Smooth muscle cell of the brain vasculature (primary cell): ENCODE measurements at places on chromosomes 12 and 14.

- DNase-seq, result no peak
Measured at GRCh38 chr12:104641862-104642261, 185.1 kb downstream of the CHST11 start.

- DNase-seq, result no peak
Measured at GRCh38 chr12:51818566-51819300, 29.8 kb downstream of the FIGNL2 start.

- peak; percentile 26 for DNase-seq
Measured at GRCh38 chr12:132414634-132415326, 75.2 kb upstream of the FBRSL1 start.

GRCh38 chr12:131852551-131853299 is 24.5 kb downstream of the MMP17 start:
- DNase-seq, result no peak

DNA sequence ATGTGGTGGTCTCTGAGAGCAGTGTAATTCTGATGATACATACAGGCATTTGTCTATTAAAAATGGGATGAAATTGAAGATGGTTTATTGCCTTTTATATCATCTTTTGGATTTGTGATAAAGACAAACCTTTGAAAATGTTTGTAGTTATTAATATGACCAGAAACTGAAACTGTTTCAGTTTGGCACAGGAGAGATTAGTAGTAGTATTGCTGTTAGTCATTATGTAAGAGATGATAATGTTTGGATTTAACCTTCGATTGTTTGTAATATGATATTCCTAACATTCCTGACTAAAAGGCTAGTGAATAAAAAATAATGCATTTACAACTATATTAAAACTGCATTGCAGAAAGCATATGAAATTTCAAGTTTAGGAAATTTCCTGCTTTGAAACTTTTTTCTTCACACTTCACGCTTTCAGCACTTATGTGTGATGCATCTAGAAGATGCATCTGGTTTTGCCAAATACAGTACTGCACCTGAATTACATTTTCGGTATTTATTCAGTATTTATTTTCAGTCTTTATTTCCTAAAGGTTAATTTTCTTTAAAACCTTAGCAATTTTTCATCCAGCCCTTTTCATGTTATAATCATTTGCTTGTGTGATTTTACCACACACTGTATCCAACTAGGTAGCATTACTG is 25.5 kb downstream of the ADIPOR2 start:
- DNase-seq, result no peak

- DNase-seq, result no peak
Measured at GRCh38 chr12:67646775-67647174, 1.8 kb upstream of the DYRK2 start.

DNA sequence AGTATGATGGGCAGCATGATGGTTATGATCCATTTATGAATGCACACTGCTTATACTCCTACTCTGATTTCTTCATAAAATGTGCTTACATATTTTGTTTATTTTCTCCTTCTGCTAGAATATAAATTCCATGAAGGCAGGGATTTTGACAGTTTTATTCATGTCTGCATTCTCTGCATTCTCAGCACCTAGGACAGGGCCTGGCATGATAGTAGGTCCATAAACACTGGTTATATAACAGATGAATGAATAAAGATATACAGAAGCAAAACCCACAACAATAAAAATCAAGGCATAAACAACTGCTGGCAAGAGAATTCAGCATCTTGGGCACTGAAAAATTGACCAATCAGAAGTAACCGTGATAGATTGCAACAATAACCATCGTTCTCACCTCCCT is 115.4 kb downstream of the WIF1 start:
- DNase-seq, result no peak

DNA sequence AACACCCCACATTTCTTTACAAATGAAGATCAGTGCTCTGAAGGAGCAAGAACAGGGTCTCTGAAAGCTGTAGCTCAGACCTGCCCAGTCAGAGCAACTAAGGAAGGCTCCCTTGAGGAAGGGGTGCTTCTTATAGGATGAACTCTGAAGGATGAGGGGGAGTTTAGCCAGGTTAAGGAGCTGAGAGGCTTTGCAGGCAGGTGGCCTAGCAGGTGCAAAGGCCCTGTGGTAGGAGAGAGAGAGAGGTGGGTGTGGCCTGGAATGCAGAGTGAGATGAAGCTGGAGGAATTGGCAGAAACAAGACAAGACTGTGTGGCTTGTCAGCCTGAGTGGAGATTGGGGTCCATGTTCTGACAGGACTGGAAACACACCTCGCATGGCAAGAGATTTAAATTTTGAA is 20.5 kb upstream of the FAM222A start:
- no peak for DNase-seq

DNA sequence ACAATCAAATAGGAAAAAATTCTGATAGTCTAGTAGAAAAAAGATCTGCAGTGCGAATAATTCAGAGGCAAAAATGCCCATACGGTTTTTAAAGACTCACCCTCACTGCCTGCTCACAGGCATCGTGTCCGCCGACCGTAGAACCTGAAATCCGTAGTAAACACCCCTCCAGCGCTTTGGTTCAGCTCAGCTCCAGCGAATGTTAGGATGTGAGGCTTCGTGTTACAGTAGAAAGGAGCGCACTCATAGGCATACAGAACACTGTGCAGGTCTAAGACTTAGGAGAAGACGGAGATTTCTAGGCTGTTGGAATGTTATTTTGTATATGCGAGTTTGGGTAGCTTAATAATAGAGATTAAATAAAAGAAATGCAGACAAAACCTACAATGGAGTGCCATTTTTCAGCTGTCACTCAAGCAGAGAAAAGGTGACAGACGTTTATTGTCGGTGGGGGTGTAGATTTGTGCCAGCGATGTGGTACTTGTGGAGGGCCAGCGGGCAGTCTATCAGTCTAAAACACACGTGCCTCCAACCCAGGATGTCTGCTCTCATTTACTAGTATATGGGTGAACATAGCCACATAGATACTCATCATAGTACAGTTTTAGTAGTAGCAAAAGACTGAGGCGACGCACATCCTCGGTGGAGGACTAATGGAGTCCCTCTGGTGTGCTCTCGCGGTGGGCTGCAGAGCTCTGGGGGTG is 25.7 kb downstream of the SFSWAP start:
- DNase-seq, result no peak

GRCh38 chr14:92890830-92891588 is 31.9 kb upstream of the CHGA start:
- DNase-seq, result no peak

DNA sequence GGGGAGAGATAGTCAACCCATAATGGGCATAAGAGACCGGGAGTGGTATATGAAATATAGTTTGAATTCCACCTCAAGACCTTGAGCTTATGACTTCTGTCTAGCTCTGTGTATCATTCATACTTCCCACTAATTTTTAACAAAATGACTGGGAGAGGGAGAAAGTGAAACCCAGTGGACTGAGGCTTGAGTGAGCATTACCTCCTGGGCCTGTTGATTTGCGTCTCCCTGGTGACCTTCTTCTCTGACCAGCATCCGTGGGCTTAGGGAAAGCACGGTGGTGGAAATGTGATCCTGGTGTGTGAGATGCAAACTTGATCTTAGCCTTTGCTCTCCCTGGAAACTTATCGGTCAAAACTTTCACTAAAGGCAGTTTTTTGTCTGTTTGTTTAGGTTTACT is 207.9 kb upstream of the BCL2L14 start:
- DNase-seq, result peak; percentile 44

DNA sequence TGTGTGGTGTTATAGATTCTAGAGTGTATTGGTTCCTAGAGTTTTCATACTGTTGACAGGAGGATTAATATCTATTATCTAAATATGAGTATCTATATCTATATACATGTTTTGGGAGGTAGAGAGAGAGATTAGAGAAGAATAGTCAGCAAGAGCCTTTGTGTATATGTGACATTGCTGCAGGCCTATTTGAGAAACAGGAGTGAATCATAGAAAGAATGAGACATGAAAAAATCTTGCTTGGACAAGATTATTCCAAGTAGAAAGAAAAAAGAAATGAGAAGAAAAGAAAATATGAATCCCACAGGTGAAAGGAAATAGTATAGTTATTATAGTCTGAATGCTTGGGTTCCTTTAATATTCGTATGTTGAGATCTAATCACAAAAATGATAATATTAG is 720.4 kb downstream of the RERGL start:
- DNase-seq, result no peak
